ENCODE measurements at places on chromosomes 4 and X. TPM values are rescaled to one million over a fixed set of nuclear protein-coding genes. Genes with fewer than 3 reads are reported as not detected.

DNA sequence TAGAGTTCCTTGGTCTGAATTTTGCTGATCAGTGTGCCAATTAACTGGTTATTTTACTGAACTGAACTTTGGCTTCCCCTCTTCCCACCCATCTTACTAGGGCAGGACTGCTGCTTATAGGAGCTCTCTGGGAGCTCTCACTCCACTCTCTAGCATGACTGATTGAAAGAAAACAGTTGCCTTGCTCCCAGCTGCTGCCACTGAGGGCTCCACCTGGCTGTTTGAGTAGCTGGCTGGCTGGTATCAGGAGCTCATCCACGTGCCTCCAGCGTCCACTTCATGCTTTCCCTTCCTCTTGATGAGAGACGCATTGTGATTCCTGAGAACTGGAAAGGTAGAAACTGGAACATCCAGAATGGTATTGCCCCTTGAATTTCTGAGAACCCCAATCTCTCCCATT, 73.0 kb upstream of the KLHL13 start:
- DNase-seq: no peak

- no peak for DNase-seq
Observed at GRCh38 chr4:127548990-127549925, 83.5 kb upstream of the INTU start.

DNA sequence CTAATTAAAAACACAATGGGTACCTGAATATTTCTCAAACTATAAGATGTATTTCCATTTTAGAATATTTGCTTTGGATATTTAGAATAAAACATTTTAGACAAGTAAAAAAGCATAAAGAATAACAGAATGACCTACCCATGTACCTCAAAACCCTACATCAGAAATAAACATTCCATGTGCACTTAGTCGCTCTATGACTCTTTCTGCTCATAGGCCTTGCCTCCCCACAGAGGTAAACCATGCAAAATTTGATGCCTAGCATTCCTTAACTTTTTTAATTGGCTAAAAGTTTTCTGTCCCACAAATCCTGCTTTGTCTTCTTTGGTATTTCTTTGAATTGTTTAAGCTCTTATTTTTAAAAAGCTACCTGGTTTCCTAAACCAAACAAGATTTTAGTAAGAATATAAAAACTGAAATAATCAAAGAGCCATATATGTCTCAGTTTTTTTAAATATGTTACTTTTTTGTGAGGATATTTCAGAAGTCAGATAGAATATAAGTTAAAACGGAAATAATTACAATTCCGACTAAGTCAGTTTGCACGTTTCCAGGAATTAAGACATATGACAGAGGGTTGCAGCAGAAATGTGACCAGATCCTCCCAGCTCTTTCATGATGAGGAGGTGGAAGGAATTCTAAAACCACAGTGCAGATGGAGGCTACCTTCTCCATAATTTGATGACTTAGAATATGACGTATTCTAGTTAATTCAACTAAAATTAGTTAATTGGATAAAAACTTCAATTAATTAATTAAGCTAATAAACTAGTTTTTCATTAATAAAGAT, 102.5 kb downstream of the FIP1L1 start:
- DNase-seq: no peak

DNA sequence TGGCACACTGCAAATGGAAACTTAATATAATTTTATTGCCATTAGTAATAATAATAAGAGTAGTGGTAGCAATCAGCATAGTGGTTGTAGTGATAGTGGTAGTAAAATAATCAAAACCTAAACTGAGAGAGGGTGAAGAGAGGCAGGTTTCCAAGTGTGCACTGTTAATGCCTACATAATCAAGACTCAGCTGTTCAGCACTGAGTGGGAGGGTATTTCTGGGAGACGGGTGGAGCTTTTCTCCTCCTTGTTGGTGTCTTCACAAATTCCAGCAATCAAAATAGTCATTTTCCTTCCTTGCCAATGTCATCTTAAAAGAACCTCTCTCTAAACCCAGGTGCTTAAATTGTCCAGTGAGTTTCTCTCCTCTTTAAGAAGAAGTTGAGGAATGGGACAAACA, 18.6 kb downstream of the CCDC149 start:
- DNase-seq: no peak

DGAT2L6 gene
- total RNA-seq: not detected

GAB3 gene
- 0.38 TPM for total RNA-seq

Data from OCI-LY7 (cell line).